ENCODE measurements at places on chromosomes 6 and 20. TPM values are rescaled to one million over a fixed set of nuclear protein-coding genes. Genes with fewer than 3 reads are reported as not detected.

- H3K36me3 ChIP-seq = no peaks in the 10 kb centered on the region
- no peak for DNase-seq
- H3K27me3 ChIP-seq = no peaks in the 10 kb centered on the region
- H3K4me1 ChIP-seq = peaks cover 14% of the 10 kb centered on the region
- no peak overlapping the region for H3K4me3 ChIP-seq
Observed at GRCh38 chr20:50551288-50551687, 41.1 kb downstream of the PTPN1 start.

AGER gene
- total RNA-seq = 616 TPM

DNA sequence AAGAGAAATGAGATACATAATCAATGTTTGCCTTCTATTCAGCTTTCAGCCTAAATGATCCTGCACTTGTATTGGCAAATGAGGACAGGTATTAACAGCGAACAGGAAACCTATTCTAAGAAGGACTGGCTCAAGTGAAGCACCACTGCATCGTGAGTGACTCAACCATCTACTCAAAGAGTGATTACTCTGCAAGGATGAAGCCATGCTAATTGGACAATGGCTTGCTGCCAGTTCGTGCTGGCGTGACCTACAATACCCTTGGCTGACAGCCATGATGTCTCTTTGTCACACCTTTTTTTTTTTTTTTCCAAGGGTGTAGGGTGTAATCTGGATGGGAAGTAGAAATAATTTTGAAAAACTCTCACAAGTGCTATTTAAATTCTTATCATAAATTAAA, 104.9 kb downstream of the GJA10 start:
- H3K4me3 ChIP-seq = no peak overlapping the region
- peaks cover 18% of the 10 kb centered on the region for H3K4me1 ChIP-seq
- no peaks in the 10 kb centered on the region for H3K27me3 ChIP-seq
- DNase-seq = peak; percentile 42

DNA sequence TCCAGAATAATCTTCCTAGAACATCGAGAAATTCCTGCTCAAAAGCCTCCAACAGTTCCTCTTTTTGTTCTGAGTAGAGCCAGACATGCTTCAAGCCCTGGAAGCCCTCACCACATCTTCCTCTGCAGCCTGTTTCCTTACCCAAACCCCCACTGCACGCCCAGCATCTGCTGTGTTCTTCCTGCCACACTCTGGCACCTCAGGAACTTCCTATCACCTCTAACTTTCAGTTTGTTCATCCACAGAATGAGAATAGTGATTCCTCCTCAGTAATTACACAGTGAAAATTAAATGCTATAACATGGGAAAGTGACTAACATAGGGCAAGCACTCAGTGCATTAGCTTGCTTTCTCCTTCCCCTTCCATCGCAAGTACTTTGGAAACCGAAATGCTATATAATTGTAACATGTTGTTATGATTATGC, 26.3 kb downstream of the C6orf89 start:
- no peaks in the 10 kb centered on the region for H3K36me3 ChIP-seq
- no peak for DNase-seq
- no peak overlapping the region for H3K27ac ChIP-seq
- H3K4me1 ChIP-seq = peaks cover 15% of the 10 kb centered on the region
- no peaks in the 10 kb centered on the region for H3K27me3 ChIP-seq

- no peaks in the 10 kb centered on the region for H3K27me3 ChIP-seq
- H3K27ac ChIP-seq = no peak overlapping the region
- no peaks in the 10 kb centered on the region for H3K36me3 ChIP-seq
Observed at GRCh38 chr20:58100731-58101356, 127.6 kb downstream of the ANKRD60 start.

All from left lung (tissue), 14 donors.